ENCODE measurements at places on chromosomes 6 and 20.
A peak's percentile ranks its signal among the peaks of the same experiment; 100 is the strongest.

DNA sequence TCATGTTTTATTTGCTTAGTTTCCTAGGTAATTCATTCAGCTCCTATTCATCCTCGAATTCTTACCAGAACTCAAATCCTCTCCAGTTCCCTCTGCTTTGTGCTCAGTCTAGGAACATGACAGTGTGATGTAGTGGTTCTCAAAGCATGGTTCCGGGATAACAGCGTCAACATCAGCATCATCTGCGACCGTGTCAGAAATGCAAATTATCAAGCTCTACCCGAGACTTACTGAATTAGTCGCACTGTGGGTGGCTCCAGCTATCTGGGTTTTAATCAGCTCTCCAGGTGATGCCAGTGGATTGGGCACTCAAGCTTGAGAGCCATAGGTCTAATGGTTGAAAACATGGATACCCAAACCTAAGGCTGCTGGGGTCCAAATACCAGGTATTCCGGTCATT, 7.7 kb upstream of the STK35 start:
- no peak for DNase-seq

GRCh38 chr6:8837343-8837742, 402.0 kb upstream of the SLC35B3 start:
- DNase-seq, result no peak

DNA sequence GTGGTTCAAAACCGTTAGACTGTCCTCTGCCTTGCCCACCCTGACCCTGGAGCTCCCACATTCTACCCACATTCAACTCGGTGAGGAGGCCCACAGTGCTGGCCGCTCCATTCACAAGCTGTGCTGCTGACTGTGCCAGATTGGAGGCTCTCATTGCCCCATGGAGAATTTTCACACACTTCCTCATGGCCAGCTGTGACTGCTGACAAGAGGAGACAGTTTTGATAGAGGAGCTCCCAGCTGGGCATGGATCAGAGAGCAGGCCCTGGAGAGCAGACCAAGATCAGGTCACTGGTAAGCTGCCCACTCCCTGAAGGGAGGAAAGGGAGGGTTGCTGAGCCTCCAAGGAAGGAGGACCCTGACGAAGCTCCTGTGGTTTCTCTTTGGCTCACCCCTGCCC, 246.1 kb upstream of the RIN2 start:
- no peak for DNase-seq

GRCh38 chr6:137112067-137112355, 61.4 kb downstream of the IL22RA2 start:
- peak; percentile 37 for DNase-seq

DNA sequence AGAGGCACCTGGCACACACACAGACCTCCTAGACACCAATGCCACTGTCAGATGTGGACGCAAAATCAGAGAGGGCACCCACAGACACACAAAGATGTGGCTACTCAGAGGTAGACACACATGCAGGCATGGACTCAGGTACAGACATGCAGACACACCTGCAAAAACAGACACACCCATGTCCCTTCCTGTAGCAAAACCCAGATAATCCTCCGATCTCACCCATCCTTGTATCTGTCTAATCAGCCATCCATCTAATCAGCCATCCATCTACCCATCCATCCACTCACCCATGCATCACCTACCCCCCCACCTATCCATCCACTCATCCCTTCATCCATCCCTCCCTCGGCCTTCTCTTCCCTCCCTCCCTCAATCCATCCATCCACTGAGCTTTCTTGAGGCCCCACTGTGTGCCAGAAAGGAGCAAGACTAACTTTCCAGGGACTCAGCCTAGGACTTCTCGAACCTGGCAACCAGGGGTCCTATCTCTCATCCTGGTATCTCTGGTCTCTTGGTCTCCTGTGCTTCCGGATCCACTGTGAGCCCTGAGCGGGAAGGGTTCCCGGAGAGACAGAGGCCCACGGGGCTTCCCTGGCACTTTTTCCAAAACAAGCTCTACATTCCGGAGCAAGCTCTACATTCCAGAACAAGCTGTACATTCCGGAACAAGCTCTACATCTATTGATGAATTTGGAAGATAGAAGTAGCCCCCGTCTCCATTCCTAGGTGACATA, 1.1 kb upstream of the TGM2 start:
- DNase-seq, result peak; percentile 56

DNA sequence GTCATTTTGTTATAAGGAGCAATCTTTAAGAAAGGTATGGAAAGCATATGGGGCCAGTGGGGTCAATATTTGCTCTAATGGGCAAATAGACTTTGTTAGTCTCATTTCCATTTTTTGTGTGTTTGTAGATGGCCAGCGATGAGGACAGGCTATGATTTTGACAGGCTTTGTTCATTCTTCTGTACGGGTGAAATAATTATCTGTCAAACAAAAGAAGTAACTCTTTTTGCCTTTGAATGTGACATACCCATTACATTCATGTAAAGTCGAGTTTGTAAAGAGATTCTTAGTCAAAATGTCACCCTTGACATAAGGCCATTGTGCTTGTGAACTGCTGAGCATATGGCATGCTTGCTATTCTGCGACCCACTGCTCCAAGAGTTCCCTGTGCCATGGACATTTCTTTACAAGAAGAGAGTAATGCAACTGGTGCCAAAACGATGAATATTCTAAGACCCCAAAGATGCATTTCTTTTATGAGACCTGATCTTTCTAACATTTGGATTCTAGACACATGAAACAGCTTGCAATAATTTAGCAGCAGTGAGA, 38.2 kb upstream of the JAG1 start:
- no peak for DNase-seq

DNA sequence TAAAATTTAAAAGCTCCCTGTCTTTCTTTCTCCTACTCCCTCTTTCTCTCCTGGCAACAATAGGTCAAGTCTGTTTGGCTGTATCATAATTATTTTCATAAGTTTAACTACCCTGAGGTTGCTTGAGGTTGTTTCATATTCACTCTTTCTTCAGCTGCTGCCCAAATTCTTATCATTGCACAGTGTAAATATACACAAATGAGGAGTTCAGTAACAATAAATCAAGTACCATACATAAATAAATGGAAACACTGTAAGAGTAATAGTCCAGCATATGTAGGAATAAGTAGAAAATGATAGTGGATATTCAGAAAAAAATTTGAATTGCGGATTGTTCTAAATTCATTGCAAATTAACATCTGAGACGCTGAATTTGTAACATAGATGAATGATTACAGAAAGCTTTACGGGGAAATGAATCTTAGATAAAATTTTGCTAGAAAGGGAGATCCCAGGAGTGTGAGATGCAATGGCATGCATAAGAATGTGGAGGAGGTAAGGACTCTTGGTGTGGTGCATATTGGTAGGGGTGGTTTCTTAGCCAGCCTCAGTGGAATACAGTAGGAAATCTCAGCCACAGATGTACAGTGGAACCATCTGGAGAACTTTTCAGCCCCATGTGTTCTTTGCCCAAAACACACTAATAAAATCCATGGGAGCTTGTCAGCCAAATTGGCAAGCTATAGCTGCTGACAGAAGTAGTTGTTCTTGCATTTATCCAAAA, 480.7 kb downstream of the HTR1B start:
- DNase-seq, result no peak

DNA sequence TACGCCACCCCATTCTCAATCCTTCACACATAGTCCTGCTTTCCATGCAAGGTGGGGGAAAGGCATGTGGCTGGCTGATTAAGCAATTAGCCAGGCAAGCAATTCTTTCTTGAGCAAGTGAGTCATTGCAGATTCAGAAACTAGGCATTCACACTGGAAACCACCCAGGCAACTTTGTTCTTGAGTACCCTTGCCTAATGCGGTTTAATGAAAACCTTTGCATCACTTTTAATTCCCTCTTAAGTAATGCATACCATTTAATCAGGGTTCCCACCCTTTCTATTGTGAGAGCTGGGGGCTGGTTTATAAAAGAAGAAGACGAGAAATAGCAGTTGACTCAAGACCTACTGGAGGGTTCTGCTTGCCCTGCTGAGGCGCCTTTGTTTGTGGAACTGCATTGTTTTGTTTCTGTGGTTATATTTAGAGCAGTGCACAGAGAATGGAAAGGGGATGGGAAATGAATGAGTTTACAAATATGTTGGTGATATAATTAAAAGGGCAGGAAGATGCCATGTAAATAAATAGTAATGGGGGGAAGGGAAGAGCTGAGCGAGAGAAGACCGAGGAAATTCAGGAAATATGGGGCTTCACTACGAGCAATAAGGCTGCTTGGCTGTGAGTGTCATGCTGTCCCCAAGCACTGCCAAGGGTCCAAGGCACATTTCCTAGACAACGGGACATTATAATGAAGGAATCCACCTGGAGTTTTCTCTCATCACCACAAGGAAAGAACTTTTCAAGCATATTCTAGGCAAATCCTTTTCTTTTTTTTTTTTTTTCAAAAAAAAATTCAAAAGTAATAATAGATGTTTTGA, 48.8 kb upstream of the TSHZ2 start:
- peak; percentile 86 for DNase-seq

DNA sequence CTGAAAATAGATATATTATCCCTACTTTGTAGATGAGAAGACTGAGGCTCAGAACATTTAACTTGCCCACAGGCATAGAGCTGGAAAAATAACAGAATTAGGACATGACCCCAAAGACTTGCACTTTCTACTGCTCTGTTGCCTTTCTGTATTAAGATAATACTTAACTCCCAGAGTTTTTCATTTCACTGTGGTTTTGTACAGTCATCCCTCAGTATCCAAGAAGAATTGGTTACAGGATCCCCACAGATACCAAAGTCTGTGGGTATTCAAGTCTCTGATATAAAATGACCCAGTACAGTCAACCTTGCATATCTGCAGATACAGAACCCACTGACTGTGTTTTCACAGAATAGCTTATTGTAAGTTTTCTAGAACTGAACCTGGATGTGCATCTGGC, 16.8 kb downstream of the MRS2 start:
- no peak for DNase-seq
